ENCODE measurements at places on chromosomes 2 and 18. TPM values are rescaled to one million over a fixed set of nuclear protein-coding genes. Genes with fewer than 3 reads are reported as not detected.

IL18RAP gene
- polyA plus RNA-seq, result not detected

PRKD3 gene
- polyA plus RNA-seq, result 19.9 TPM

GRHL1 gene
- polyA plus RNA-seq, result 2.6 TPM

IGFBP2 gene
- polyA plus RNA-seq, result 10.2 TPM

RBBP8 gene
- polyA plus RNA-seq, result 137 TPM

PIEZO2 gene
- 0.08 TPM for polyA plus RNA-seq

D2HGDH gene
- 5.8 TPM for polyA plus RNA-seq

DNA sequence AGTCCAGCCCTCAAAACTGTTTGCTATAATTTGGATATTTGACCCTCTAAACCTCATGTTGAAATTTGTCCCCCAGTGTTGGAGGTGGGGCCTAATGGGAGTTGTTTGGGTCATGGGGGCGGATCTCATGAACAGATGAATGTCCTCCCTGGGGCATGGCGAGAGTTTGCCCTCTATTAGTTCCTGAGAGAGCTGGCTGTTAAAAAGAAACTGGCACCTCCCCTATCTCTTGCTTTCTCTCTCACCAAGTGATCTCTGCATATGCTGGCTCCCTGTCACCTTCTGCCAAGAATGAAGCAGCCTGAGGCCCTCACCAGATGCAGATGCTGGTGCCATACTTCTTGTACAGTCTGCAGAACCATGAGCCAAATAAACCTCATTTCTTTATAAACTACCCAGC is 12.0 kb downstream of the LNPK start:
- DNase-seq, result no peak

GRCh38 chr2:36731941-36732672 is 35.6 kb downstream of the VIT start:
- DNase-seq, result no peak

DNA sequence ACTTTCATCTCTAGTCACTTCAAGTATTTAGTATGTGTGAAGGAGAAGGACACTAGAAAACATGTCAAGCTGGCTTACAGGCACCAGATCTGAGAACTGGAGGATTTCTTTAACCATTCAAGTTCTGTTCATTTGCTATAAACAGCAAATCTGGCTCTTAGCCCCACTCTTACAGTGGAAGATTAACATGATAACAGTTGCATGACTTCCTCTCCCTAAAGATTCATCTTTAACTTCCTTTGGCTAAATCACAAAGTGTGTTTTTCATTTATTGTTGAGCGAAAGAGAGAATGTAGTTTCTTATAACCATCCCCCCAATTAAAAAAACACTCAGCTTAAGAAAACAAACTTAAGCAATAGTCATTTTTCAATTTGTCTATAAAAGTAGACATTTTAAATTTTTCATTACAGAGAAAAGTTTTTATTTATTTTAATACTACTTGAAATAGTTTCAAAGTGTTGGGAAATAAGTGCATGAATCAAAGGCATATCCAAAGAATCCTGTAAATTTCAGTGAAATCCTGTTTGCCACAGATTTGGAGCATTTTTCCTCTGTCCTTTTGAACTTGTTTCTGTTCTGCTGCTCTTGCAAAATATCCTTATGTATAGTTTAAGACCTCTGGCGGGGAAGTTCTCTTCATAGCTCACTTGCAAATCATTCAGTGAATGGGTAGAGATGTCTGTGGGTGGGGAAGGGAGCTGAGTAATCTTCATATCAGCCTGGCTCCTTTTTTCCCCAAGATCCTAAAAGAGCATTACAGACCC is 241.0 kb upstream of the RBBP8 start:
- no peak for DNase-seq

- no peak for DNase-seq
Measured at GRCh38 chr2:239249048-239249447, 151.8 kb downstream of the HDAC4 start.

- no peak for DNase-seq
Measured at GRCh38 chr18:22346401-22346952, 71.2 kb downstream of the CTAGE1 start.

- no peak for DNase-seq
Measured at GRCh38 chr2:239189711-239190131, 211.1 kb downstream of the HDAC4 start.

- no peak for DNase-seq
Measured at GRCh38 chr2:210267698-210268097, 42.5 kb upstream of the ACADL start.

DNA sequence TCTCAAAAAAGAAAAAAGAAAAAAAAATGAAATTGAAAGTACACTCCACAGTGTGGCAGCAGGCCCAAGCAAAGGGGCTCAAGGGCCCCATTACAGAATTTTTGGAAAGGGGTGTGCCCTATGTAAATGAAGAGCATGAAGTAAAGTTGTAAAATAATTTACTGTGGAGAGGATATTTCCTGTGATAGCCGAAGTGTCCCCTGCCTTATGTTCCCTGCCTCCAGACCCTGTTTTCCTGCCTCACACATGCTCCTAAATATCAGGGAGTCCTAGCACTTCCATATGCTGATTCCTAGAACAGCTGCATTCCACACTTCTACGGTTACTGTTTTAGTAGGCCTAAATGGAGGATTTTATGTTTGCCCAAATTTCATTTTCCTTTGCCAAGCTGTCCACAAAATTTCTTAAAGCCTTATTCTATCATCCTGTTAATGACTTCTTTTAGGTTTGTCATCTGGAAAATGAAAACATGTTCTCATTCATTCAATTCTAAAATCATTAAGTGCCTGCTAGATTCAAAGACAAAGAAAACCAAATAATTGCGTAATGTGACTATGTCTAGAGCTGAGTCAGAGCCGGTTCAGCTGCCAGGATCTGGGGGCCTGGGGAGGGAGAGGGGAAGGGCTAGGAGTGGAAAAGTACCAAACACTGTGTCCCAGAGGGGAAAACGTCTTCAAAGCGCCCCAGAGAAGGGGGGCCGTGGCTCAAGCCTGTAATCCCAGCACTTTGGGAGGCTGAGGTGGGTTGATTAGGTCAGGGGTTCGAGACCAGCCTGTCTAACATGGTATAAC is 25.9 kb upstream of the IMPA2 start:
- no peak for DNase-seq

DNA sequence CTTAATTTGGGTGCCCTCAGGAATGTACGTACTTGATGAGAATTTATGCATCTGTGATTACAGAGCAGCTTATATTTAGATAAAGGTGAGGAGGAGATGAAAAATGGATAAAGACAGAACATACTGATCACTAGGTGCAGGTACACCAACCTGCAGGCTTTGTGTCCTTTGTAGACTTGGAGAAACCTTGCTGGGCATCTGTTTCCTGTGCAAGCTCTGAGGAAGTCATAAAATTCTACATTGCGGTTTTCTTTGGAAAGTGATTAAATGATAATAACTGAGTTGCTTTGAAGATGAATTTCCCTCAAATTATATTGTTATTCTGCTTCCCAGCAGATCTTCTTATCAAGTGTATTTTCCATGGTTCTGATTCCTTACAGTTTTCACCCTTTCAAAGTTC is 7.7 kb downstream of the RAB27B start:
- no peak for DNase-seq

- DNase-seq, result no peak
Measured at GRCh38 chr2:224869601-224870233, 153.6 kb upstream of the CCDC195 start.

GRCh38 chr2:152240559-152241231 is 65.1 kb upstream of the STAM2 start:
- DNase-seq, result peak; percentile 77

GRCh38 chr2:118670838-118671237 is 176.6 kb downstream of the EN1 start:
- DNase-seq, result no peak

GRCh38 chr2:45649462-45649857 is 2.0 kb upstream of the PRKCE start:
- no peak for DNase-seq

DNA sequence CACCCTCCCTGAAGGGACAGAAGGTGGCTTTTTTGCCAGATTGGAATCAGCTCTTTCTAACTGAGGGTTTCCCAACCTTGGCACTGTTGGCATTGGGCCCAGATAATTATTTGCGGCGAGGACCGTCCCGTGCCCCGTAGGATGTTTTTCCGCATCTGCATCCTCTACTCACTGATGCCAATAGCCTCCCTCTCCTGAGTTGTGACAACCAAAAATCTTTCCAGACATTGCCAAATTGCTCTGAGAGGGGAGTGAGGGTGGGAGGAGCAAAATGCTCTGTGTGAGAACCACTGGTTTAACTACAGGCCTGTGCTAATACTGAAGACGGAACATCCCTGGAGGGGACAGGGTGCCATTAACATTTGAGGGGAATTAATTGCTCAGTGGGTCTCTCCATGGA is 33.6 kb upstream of the GLI2 start:
- no peak for DNase-seq

DNA sequence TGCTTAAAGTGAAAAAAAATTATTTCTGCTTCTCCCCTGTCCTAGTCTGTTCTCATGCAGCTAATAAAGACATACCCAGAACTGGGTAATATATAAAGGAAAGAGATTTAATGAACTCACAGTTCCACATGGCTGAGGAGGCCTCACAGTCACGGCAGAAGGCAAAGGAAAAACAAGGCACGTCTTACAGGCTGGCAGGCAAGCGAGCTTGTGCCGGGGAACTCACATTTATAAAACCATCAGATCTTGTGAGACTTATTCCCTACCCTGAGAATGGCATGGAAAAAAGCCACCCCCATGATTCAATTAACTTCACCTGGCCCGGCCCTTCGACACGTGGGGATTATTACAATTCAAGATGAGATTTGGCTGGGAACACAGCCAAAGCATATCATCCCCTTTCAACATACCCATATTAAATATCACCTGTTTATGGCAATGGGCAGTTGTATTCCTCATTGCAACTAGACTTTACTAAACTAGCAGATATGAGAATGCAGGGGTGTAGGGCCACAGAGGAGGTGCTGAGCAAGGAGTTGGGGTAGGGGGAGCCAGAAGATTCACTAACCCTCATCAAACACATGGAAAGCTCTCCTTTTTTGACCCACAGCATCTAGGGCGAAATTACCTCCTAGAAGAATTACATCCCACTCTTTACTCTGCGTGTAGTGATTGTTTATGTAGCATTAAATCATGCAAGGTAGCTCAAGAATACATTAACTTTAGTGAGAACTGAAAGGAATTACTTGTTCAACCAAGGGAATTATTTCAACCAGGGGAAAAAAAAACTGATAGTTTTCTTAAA is 183.3 kb upstream of the DOK6 start:
- DNase-seq, result no peak

GRCh38 chr2:236526455-236527158 is 43.0 kb upstream of the ACKR3 start:
- no peak for DNase-seq

DNA sequence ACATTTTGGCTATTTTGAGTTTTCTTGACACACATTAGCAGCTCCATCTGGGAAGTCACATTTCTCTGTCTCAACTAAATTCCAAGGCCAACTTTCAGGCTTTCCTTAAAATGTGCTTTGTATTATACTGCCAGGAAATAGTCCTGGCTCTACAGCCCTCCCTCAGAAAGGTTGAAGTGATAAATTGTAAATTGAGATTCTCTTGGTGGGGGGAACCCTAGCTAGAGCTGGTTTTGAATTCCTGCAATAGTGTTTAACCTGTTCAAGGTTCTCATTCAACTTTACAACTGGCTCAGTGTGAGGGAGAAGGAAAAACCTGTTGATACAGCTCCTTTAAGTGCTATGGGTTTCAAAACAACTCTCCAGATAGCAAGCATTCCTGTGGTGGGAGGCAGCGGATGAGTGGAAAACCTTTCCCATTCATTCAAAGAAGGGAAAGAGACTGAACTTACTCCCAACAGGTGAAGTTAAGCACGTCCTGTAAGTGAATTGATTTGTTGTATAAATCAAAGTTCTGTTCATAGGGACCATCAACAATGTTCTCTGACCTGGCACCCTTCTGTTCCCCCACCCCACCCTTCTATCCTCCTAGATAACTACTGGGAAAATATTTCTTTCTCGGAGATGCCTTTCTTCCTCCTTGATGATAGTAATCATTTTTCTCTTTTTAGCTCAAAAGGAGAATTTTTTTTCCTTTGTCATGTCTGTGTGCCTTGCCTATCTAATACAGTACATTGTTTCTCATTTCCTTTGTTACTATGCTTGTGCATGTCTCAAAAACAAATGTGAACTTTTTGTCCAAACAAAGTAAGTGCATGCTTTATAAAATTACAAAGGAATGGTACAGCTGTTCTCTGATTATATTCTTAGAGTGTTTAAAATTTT is 44.2 kb upstream of the SLC39A10 start:
- DNase-seq, result peak; percentile 35

DNA sequence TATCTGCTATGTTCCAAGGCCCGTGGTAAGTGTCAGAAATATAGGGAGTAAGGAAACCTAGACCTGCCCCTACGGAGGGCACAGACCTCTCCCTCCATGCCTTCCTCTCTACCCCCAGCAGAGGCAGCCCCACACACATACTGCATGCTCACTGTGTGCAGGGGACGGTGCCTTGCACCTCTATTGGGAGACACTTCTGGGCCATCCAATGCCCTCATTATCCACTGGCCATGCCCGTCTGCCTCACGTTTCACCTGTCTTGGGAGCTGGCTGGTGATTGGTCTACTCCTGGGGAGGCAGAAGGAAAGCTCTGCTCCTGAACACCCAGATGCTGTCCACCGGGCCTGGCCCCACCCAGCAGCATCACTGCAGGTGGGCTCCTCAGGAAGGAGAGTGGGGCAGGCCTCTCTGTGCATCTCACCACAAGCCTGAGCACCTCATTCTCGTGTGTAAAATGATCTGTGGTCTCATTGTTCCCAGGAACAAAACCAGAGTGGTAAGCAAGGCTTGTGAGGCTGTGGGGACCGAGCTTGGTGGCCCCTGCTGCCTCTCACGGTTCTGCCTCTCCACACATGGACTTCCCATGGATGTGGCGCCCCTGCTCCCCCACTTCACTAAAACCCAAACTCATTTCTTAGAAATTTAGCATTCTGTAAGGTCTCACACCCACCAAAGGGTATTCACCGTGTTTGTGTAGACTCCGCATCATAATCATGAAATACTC is 312.5 kb upstream of the HS6ST1 start:
- DNase-seq, result no peak

DNA sequence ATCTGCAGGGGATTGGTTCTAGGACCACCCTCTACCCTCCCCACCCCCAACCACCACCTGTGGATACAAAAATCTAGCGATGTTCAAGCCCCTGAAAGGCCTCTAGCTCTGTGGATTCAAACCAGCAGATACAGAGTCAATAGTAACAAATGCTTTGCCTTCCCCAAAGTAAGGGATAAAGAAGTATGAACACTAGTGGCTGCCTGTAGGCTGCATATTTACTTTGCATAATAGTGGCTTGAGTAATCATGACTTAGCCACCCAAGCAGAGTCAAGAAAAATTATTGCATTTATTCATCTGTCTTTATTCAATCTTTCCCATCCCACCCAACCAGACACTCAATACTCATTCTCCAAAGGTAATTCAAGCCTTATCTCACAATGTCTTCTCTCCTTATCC is 43.8 kb downstream of the SOCS6 start:
- no peak for DNase-seq

GRCh38 chr2:96359310-96359709 is 23.7 kb downstream of the NCAPH start:
- DNase-seq, result no peak

GRCh38 chr2:225020168-225020849 is 22.0 kb downstream of the DOCK10 start:
- DNase-seq, result no peak

Measured in keratinocyte (primary cell).